ENCODE measurements at places on chromosomes 1 and 21.

DNA sequence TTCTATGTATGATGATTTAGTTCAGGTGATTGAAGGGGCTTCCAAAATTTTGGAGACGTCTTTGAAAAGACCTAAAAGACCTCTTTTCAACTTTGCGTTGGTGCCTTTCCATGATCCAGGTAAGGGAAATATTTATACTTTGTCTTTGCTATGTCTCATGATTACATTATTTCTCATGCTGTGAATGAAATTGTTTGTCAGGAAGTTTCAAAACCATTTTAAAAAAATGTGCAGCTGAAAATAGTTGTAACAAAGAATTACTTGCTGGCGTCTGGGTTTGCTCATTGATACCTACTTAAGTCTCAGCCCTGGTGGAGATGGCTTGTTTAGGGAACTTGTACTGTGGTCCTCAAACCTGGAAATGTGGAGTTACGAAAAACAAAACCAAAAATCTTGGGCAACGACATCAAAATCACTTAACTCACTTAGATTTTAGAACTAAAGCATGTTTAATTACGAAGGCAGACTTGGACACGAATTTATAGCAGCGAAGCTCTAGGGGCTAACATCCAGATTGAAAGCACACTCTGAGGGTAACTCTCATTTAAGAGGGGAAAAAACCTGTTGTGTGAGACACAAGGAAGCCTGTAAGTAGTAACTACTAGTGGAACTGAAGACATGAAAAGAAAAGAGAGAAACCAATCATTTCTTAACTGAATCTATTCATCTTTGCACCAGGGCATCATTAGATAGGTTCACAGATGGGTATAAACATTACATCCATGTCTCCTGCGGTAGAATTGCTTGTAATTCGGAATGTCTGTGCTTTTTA, 924 bp downstream of the HMCN1 start:
- no peak for DNase-seq

DNA sequence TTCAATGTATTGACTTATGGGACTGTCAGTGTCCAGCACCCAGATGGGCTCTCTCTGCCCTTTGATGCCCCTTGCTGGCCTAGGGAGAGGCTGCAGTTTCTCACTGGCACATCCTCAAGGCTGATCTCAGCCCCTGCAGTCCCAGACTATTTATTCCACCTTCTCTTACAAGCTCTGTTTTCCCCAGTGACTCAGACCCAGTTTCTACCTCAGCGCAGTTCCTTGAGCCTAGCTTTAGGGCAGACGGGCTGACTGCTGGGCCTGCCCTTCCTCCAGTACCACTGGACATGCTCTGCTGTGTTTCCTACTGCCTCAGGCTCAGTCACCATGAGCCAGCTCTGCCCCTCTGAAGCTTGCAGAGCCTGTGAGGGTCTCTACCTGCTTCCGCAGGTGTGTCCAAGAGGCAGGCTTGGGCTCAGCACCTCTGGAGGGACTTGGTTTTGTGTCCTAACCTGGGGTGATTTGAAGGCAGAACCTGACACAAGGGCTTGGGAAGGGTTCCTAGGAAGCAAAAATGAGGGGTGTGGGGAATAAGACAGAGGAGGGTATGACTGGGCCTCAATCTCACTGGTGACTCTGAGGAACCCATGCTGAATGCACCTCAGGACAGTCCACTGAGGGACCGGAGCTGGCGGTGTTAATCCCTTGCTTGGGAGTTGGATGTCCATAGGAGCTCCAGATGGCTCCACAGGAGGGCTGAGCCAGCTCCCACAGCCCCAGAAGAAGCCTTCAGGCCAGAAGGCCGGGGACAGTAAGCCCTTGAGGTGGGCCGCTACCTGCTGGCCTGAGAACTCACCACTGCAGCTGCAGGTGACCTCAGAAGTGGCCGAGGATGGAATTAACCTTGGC, 689.9 kb downstream of the MATN1 start:
- DNase-seq = no peak

DNA sequence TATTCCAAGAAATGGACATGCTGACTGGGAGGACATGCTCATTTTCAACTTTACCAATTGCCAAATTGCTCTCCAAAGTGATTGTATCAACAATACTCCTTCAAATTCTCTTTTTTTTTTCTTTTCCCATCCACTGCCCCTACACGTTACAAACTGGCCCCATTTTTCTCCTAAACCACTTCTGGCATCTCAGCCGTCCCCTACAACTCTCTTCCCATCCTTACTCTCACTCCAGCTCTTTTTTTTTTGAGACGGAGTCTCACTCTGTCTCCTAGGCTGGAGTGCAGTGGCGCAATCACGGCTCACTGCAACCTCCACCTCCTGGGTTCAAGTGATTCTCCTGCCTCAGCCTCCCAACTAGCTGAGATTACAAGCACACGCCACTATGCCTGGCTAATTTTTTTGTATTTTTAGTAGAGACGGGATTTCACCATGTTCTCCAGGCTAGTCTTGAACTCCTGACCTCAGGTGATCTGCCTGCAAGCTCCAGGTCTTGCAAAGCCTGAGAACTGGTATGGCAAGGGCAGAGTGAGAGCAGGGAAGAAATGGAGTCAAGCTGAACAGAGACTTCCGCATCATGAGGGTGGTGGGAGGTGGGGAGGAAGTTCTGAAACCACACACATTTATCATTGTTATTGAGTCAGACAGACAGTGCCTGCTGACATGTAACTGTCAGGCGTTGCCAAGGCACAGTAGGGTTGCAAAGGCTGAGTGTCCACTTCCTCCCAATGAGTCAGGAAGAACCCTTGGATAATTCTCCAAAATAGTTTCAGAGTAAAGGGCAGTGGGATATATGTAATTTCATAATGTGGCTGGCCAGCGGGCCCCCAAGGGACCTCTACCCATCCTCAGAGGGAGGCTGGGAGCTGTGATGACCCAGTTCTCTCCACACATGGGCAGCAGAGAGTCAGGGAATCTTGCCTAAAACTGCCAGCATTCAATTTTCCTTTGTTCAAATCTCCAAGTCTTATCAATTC, 17.4 kb downstream of the CELA3A start:
- DNase-seq = peak; percentile 42

- peak; percentile 96 for DNase-seq
Observed at GRCh38 chr1:173429471-173430402, 47.4 kb upstream of the PRDX6 start.

DNA sequence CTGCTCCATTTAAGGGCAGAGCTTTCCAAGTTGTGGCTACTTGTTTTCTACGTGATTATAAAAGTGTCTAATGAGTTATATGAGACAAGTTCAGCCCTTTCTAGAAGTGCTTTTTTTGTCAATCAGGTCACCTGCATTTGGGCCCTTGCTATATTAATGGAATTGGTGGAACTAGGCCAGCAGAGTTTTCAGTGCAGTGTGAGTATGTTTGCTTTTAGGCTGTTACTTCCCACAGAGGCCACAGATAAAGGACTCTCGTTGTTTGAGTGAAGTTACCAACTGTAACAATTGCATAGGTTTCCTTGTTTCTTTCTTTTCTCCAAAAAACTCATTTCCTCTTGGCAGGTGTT, 10.9 kb downstream of the SMAP2 start:
- DNase-seq = no peak

DNA sequence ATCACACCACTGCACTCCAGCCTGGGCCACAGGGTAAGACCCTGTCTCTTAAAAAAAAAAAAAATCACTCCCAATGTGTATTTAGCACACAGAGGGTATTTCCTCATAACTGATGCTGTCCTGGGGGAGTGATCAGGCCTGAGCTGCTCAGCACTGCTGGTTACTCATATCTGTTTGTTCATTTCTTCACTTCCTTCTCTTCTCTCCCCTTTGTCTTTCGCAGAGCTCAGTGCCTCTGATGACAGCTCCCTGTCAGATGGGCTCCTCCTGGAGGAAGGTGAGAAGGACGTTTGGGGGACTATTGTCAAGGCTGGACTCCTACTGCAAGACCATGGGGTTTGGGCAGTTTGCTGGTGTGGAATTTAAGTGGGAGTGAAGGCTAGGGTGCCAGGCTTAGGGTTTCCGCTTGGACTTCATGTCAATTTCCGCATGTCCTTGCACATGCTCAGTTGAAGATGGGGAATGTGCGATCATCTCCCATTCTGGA, 13.0 kb downstream of the INAVA start:
- no peak for DNase-seq

- DNase-seq = no peak
Observed at GRCh38 chr1:203592156-203592555, 34.5 kb upstream of the ATP2B4 start.

GRCh38 chr1:201137579-201138310, 10.8 kb upstream of the ASCL5 start:
- no peak for DNase-seq

GRCh38 chr1:115980998-115981993, 5.0 kb downstream of the SLC22A15 start:
- DNase-seq = peak; percentile 32

GRCh38 chr1:72432645-72433267, 150.4 kb upstream of the NEGR1 start:
- DNase-seq = no peak

GRCh38 chr1:31617218-31617915, at the start of gene HCRTR1:
Gene HCRTR1 (plus strand): TSS chr1:31617689. CDS start chr1:31619193, 1,504 bp downstream.
- no peak for DNase-seq

DNA sequence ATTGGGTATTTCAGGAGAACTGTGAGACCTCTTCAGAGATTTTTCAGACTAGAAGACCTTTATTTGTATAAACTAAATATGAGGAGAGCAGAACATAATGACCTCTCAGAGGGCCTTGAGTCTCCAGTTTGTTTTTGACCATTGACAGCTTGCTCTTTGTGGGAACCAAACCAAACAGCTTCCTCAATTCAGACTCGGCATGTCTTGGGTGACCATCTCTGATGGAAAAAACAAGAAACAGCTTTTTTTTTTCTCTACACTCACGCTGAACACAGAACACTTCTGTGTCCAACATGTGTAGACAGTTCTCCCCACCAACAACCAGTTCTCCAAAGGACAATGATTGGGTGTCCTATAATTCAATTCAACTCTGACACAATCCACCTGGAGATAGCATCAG, 11.5 kb downstream of the ATP1A4 start:
- no peak for DNase-seq

- no peak for DNase-seq
Observed at GRCh38 chr1:151377150-151377884, 4.8 kb upstream of the SELENBP1 start.

GRCh38 chr1:25796811-25797458, 3.1 kb upstream of the SELENON start:
- peak; percentile 48 for DNase-seq

DNA sequence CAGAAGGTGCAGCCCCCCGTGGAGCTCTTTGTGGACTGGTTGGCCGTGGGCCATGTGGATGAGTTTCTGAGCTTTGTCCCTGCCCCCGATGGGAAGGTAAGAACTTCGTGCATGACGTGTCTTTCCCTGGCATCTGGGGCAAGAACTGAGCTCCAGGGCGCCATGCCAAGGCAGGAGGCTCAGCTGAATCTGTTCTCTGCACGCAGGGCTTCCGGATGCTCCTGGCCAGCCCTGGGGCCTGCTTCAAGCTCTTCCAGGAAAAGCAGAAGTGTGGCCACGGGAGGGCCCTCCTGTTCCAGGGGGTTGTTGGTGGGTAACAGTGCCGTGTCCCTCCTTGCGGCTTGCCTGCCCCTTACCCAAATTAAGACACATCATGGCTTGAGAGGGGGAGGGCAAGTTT, 27.7 kb downstream of the PADI3 start:
- no peak for DNase-seq

- DNase-seq = no peak
Observed at GRCh38 chr1:51380936-51381335, 50.6 kb upstream of the TTC39A start.

DNA sequence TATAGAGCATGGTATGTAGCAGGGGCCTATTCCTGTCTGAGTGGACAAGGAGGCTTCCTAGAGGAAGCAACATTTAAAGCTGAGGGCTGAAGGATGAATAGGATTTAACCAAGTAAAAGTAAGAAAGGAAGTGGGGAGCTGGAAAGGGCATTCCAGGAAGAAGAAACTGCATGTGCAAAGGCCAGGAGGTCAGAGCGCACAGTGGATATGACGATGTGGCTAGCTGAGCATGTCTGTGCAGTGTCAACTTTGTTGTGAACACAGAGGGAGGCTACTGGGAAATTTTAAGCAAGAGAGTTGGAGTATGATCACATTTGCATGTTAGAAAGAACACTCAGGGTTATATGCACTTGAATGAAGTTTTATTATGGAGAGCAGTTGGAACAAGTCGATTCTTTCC, 28.6 kb upstream of the JUN start:
- no peak for DNase-seq

DNA sequence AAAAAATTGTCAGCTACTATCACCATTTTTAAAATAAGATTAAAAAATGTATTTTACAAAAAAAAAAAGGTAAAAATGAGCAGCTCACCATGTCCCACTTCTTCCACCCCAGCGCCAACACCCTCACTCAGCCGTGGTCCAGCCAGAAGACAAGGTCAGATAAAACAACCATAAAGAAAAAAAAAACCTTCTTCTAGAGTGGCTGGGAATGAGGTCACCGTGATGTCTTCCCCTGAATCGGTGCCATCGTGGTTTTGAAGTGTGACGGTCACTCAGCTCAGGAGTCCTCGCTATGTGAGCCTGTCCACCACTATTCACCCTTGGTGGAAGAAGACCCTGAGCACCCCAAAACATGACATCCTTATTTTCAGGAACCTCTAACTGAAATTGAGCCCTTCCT, 38.1 kb downstream of the B3GALT5 start:
- no peak for DNase-seq

DNA sequence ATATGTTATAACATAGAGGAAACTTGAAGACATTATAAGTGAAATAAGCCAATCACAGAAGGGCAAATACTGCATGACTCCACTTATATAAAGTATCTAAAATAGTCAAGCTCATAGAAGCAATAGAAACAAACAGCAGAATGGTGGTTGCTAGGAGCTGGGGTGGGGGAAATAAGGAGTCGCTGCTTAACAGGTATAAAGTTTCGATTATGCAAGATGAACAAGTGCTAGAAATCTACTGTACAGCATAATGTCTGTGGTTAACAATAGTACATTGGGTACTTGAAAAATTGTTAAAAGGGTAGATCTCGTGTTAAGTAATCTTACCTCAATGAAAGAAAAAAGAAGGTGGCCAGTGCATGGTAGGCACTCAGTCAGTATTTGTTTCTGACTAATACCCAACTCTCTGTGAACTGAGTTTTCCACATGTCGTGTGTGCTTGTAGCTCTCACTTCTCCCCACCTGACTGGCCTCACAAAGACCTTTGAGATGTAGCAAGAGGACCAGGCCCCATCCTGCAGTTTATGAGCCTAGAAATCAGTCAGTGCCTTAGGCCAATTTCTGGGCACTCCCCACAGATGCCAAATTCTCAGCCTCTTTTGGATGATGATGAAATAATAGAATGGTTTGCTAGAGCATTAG, 14.7 kb upstream of the SPRR5 start:
- DNase-seq = no peak

GRCh38 chr1:221040691-221041285, 161.5 kb downstream of the HLX start:
- DNase-seq = no peak

Data from NCI-H460 (cell line).